Lower leg skin (tissue), 4 donors: ENCODE measurements at places on chromosomes 5 and 9.

DNA sequence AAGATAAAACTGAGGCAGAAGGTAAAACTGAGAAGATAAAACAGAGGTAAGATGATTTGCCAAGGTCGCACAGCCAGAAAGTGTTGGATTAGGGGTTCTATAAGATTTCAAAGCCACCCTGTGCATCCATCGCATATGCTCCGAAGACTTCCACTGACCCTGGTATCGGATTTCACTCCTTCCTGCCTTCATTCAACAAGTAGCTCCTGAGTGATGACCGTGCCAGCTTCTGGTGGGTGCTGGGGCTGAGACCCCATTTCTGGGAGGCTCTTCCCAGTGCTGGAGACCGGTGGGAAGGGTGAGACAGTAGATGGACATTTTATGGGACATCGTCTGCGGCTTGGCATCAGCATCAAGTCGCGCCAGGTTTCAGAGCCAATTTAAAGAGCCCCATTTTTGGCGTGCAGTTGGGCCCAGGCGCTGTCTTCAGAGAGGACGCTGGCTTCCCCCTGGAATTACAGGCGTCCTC is 53.7 kb upstream of the DAB2IP start:
- DNase-seq, result no peak

DNA sequence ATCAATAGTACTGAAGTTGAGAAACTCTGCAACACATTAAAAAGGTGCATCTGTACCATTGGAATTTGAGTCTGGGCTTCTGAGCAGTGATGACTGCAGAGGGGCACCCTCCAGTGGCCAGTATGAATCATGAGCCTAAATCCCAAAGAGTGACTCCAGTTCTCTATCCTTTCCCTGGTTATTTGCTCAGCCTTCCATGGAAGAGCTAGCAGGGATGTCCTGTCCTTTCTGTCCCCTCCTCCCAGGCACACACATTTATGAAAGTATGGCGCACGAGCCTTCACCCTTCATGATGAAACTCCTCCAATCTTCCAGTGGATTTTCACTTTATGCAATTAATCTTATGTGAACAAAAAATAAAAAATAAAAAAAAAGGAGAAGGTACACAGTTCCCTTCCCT is 81.0 kb downstream of the ESM1 start:
- DNase-seq, result no peak

DNA sequence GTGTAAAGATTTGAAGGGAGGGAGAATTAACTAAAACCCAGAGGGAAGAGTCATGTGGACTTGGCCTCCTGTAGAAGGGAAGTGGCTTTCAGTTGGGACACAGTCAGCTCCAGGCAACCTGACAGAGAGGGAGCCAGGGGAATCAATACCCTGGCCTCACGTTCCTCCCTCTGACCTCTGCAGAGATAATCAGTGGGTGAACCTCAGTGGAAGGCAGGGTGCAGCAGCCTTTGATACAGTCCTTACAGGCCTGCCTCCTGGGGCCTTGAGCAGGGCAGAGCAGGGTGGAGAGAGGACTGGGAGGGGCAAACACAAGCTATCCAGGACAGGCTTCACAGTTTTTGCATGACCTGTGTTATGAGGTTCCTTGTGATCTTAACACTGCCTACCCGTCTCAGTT is 61.9 kb upstream of the GPBP1 start:
- DNase-seq, result no peak

DNA sequence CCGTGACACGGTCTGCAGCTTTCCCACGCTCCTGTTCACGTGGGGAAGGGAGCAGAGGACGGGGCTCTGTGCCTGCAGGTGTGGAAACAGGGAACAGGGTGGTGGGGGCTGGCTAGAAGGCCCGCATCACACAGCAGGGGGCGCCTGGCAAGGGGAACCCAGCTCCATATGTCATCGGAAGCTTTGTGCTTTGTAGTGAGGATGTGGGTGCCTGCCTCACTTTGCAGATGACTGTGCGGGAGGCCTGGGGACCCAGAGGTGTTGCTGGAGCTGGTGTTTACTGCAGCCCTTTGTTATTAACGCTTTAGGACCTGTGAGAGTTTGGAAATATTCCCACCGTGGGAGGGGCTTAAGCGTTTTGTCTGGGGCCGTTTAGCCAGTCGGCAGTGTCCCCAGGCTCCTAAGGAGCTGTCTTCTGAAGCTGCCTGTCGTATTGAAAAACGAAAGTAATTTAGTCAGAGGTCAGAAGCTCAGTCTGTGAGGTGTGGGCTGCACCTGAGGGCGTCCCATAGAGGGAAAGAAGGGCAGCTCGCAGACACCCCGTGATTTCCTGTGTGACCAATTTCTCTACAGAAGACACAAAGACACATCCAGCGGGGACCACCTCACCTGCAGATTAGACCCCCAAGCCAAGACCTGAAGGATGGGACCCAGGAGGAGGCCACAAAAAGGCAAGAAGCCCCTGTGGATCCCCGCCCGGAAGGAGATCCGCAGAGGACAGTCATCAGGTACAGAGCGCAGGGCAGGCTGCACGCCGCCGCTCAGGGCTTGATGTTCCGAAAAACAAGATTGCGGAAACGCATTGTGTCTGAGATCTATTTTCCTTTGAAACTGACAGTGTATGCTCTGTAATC is 9.1 kb downstream of the MAN1B1 start:
- no peak for DNase-seq

GRCh38 chr9:78668148-78668832 is 371.4 kb downstream of the PSAT1 start:
- no peak for DNase-seq

DNA sequence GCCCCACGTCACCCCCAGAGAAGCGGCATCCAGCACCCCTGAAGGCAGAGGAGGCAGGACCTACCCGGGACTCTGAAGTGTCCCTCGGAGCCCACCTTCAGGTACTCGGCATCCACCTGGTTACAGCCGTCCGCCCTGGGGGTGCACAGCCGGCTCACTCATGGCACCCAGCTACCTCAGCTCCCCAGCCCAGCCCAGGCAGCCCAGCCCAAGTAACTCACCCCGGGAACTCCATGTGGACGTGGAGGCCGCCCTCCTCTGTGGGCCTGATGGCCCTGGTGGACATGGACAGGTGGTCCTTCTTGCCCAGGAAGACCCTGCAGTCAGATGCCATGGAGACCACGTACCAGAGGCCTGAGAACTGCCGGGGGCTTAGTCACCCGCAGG is 676 bp downstream of the LCN15 start:
- no peak for DNase-seq

GRCh38 chr5:40628407-40628806 is 51.3 kb upstream of the PTGER4 start:
- DNase-seq, result no peak
